ENCODE measurements at places on chromosomes 7 and 10.

GRCh38 chr7:143407287-143408251 is 1.1 kb downstream of the EPHA1 start:
- DNase-seq, result no peak

DNA sequence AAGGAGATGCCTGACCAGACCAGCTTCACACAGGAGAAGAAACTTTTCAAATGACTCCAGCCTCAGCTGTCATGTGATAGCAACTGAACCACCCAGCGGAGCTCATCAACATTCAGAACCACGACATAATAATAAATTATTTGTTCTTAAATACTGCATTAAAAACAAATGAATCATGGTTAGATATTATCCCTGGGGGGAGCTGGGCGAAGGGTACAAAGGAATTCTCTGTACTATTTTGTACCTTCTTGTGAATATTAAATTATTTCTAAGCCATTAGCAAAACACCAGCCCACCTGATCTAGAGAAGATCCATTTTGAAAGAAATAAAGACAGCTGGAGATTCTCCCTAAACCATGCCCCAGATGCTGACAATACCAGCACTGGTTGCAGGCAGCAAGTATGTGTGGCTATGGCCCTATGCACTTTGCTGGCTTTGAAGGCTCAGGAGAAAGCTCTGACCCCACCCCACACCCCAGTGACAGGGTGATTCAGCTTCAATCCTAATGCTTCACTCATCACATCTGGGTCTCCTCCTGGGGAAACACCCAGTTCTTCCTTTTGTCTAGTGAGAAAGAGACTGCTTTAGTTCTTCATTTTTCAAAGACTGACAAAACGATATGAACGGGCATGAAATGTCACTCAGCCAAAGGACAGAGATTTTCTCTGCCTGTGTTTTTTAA is 45.5 kb upstream of the NKX2-3 start:
- DNase-seq, result no peak

DNA sequence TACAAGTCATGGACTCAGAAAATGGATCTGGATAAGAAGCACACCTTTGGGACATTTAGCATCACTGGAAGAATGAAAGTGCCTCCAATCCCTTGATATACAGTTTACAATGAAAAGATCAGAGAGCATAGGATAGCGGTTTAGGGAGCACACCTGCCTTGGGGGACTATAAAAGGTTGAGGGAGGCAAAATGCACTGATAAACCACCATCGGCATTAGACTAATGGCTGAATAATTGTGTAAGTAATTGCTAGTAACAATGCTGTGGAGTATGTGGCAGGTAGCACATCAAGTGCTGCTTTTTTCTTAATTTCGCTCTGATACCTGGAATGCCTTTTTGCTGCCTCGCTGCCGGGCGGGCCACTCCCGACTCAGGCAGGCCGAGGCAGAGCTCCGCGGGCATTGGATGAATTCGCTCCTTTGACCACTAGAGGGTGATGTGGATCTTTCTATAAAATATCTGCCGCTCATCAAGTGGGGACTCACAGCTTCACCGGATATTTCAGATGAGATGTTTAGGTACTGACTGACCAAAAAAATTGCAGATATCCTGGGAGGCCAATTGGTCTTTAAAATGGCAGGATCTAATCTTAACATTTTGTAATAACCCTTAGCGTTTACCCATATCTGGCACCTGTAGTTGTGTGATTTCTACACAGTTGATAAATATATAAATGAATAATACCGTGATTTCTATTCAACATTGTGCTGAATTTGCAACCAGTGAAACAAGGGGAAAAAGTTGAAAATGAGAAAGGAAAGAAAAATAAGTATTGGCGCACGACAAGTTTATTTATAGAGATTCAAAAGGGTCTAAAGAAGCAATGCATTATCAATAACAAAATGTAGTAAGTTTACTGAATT is 116.8 kb upstream of the PRSS1 start:
- DNase-seq, result peak; percentile 5

- DNase-seq, result no peak
These were observed 113.4 kb downstream of the JAZF1 start for GRCh38 chr7:28067171-28067570.

GRCh38 chr10:72204296-72204695 is 11.5 kb upstream of the ANAPC16 start:
- DNase-seq, result no peak

GRCh38 chr7:158128572-158128971 is 459.1 kb downstream of the PTPRN2 start:
- DNase-seq, result no peak

Measured in pulmonary artery endothelial cell (primary cell).